ENCODE measurements at places on chromosomes 5 and 9.

DNA sequence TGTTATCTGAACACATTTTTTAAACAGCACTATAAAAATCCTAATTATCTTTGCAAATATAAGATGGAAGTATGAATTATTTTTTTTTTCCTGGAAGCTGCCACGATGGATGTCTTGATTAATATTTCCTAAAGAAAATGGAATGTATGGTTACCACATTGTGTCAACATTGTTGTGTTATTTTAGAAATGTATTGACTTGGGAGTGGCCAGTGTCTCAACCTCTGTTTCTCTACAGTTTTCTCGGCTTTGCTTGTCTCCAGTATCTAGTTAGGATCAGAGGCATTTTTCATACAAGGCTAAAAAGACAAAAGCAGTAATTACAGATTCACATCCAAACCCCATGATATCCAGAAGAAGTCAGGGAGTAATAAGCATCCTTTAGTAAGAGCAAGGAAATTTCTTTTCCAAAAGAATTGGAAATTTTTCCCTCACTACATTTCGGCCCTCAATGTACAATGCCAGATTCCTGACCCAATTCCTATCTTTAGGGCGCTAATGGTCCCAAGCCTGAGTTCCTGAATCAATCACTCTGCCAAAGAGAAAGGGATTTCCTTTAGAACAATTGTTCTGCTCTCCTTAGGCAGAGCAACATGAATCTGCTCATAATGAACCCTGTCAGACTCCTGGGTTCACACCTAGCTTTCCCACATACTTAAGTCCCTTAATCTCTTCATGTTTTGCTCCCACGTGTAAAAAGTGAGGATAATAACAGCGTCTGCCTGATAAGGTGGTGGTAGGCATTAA, 111.7 kb downstream of the EDIL3 start:
- DNase-seq, result no peak

DNA sequence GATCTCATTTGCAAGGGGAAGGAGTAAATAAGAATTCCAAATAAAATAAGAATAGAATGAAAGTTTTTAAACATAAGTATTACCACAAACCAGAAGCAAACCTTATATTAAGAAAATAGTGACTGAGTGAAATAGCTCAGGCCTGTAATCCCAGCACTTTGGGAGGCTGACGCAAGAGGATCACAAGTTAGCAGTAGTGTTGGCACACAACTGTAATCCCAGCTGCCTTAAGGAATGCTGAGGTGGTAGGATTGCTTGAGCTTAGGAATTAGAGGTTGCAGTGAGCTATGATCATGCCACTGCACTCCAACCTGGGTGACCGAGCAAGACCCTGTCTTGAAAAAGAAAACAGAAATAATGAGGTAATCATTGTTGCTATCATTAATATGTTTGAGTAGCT, 47.0 kb downstream of the APC start:
- no peak for DNase-seq

GRCh38 chr9:101341958-101342357, 42.8 kb downstream of the BAAT start:
- DNase-seq, result no peak

DNA sequence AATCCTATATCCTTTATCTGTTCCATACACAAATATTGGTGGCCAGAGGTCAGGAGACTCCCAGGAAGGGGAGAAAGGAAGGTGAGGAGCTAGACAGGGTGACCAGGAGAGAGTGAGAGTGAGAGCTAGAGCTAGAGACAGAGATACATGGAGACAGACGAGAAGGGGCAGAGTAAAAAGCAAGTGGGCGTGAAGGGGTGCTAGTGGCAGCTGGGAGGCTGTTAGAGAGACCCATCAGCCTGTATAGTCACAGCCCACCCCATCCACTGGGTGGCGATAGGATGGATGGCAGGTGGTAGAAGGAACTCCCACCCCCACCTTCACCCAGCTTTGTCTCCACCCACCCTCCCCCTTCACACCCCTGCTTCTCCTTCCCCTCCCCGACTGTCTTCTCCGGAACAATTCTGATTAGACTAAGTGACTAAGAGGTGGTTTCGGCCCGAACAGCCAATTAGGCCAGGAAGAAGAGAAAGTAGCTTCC, 32.8 kb downstream of the PCDH1 start:
- DNase-seq, result peak; percentile 76

- no peak for DNase-seq
Measured at GRCh38 chr5:110031402-110032140, 341.8 kb downstream of the MAN2A1 start.

GRCh38 chr9:98255578-98256296, at the start of gene TBC1D2:
TSS of gene TBC1D2 (minus strand) at chr9:98255649. CDS start at chr9:98255541, 108 bp downstream.
- peak; percentile 98 for DNase-seq

DNA sequence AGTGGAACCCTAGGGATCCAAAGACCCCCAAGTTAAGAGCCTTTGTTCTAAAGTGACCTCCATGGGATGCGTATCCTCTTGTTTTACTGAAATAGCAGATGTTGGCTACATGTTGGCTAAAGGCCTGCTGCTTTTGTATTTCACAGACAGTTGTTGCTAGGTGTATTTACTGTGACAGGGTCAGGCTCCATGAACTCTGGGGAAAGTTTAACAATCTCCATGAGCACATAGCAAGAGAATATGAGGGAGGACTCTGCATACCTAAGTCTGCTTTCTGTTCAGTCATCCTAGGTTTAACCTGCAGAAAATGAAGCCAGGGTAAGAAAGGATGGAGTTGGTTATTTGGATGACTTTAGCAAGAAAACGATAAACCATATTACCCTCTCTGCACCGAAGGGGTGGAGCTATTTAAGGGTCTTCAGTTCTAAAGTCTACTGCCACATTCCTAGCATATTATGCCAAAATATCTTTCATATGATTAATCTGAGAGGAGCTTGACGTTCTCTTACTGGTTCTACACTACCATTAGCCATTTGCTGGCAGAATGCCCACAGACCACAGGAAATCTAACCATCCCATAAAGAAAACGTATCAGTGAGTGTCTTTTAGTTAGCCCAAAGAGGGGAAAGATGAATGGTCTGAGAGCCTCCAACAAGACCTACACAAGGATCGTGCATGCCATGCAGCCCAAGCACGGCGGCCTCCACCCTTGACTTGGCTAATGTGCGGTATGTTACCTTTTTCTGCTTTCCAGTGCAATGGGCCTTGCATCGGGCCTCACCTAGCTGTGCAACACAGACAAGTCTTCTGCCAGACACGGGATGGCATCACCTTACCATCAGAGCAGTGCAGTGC, 127.8 kb downstream of the SAXO1 start:
- no peak for DNase-seq

Measured in Karpas-422 (cell line).